ENCODE measurements at places on chromosomes 5 and 9.

DNA sequence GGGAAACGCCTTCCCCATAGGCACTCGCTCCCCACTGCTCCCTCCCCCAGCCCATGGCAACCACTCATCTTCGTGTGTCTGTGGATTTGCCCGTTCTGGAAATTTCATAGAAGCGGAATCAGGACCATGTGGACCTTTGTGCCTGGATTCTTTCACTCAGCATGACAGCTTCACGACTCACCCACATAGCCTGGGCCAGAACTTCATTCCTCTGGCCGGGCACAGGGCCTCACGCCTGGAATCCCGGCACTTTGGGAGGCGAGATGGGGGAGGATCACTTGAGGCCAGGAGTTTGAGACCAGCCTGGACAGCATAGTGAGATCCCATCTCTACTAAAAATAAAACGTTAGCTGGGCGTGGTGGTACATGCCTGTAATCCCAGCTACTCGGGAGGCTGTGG is 12.1 kb upstream of the DIPK1B start:
- peak; percentile 45 for DNase-seq

GRCh38 chr5:161446655-161447054 is 99.9 kb downstream of the GABRB2 start:
- DNase-seq: no peak

- no peak for DNase-seq
Observed at GRCh38 chr5:81182396-81183390, 50.4 kb upstream of the CKMT2 start.

GRCh38 chr9:101458963-101459631 is 23.5 kb upstream of the ALDOB start:
- DNase-seq: peak; percentile 16

DNA sequence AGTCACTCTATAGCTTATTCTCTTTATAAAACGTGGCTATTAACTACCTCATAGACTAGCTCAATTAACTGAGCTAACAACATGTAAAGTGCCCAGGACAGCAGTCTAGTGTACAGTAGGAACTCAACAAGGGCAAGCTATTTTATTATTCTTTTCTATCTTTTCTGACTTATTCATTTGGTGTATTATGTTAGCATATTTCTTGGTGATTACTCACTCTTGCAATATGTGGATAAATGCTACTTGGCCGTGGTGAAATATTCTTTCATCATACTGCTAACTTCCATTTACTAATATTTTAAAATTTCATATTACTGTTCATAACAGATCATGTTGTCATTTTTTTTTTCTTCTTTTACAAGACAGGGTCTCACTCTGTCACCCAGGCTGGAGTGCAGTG is 4.9 kb downstream of the SLC25A51 start:
- no peak for DNase-seq

DNA sequence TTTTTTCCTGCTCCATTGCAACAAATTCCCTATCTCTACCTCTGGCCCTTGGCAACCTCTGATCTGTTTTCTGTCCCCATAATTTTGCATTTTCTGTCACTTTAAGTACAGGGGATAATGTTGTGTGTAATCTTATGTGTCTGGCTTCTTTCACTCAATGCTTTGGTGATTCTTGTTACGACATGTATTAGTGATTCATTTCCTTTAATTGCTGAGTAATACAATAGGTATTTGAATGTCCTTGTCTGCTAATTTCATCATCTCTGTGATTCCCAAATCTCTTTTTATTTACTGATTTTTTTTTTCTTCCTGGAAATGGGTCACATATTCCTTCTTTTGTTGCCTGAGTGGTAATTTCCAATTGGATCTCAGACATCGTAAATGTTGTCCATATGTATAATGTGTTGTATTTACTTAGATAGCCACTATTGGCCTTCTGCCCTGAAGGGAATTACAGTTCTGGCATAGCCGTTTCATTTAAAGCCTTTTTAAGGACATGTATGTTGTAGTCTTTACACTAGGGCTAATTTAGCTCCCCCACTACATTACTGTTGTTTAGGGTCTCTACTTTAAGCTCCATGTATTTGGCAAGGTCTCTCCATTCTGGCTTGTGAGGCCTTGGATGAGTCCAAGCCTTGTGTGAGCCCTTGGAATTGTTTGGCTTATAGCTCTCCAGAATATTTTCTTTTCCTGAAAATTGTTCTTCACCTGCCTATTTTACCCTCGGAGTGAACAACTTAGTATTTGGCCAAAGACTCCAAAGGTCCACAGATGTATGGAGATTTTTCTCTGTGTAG is 683.8 kb downstream of the LRRC70 start:
- no peak for DNase-seq

DNA sequence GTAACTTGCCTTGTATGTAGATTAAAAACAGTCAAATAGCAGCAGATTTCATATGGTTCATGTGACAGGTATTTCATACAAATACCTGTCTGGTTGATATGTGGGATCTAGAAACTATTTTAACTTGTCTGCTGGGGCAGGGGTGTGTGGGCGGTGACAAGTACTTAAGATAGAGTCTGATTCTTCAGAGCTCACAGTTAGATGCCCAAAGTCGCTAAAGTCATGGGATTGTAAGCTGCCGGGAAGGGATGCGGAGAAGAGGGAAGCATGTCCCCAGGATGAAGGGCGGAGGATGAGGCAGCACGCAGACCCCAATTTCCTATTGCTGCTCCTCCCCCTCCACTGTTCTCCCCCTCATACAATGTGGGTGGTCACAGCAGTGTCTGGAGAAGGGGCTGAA is 13.3 kb downstream of the ANXA6 start:
- no peak for DNase-seq

DNA sequence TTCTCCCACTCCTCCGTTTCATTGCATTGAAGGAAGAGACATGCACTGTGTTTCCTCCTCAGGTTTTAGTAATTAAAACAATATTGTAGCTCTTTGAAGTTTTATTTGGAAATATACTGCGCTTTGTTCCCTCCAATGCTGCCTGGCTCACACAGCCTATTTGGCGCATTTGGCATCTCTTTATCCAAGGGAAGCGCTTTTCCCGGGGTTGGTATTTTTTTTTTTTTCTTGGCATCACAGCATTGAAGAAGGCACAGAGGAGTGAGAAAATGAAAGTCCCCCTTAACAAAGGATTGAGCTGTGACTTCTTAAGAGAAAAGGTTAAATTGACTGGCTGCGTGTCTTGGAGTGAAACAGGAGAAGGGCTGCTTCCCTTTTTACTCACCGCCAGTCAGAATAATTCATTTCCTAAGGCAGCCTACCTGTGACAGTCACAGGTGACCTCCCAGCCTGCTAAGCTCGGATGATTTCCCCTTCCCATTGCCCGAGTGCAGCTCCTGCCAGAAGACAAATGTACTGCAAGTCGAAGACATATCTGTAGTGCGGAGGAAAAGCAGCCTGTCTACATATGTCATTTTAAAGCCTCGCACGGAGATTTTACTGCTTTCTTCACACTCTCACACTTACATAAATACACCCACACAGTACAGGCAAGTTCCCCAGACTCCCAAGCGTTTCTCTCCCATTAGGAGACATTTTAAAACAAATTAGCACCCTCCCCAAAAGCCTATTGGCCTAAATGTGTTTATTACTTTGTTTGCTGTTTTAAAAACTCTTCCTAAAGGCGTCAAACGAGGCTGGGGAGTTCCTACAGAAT is 665.5 kb upstream of the ZNF608 start:
- DNase-seq: no peak

DNA sequence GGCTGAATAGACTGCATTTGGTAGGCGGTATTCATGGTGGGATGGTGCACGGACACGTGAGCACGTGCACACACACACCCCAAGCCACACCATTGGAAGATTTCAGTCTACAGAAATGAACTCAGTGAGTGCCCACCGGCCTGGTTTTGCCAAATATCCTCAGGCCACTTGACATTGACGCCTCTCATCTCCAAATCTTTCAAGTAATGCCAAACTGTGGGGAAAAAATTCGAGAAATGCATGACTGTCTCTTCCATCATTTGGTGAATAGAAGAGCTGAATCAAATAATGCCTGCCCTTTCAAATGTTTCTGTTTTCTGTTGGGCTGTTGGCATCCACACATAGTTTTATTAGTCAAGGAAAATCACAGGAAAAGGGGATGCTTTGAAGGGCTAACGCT is 182.3 kb upstream of the EFNA5 start:
- no peak for DNase-seq

- no peak for DNase-seq
Observed at GRCh38 chr9:130448771-130449603, 4.2 kb downstream of the ASS1 start.

DNA sequence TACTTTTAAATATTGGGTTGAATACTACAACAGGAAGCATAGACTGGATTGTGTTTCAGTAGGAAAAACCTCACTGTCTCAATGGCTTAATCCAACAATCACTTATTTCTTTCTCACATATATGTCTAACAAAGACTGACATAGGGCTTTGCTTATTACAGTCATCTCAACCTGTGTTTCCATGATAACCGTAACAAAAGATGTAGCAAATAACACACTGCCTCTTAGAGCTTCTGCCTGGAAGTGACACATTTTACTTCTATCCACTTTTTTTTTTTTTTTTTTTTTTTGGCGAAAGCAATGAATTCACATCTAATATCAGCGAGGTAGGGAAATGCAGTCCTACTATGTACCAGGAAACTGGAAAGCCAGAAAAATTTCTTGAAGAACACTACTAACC is 204.9 kb upstream of the CDKN2B start:
- no peak for DNase-seq

DNA sequence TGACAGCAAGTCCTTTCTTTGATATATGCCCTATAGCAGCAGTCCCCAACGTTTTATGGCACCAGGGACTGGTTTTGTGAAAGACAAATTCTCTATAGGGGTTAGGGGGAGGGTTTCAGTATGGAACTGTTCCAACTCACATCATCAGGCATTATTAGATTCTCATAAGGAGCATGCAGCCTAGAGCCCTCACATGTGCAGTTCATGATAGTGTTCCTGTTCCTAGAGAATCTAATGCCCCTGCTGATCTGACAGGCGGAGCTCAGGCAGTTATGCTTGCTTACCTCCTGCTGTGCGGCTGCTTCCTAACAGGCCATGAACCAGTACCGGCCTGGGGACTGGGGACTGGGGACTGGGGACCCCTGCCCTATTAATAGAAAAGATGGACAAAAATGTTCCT is 2.7 kb upstream of the RAPGEF6 start:
- no peak for DNase-seq

DNA sequence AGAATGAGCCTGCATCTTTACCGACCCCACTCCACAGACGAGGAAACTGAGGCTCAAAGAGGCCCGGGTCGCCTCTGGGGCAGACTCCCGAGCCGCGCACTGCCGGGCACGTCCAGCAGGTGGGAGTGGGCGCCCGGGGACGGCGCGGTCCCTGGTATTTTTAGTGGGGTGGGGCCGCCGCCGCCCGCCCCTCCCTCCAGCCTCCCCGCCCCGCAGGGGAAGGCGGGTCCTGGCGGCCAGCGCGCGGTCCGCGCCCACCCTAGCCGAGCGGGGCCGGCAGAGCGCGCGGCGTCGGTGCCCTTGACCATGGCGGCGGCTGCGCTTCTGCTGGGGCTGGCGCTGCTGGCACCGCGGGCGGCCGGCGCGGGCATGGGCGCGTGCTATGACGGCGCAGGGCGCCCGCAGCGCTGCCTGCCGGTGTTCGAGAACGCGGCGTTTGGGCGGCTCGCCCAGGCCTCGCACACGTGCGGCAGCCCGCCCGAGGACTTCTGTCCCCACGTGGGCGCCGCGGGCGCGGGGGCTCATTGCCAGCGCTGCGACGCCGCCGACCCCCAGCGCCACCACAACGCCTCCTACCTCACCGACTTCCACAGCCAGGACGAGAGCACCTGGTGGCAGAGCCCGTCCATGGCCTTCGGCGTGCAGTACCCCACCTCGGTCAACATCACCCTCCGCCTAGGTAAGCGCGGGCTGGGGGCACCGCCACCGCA is at the start of gene LAMC3:
Gene LAMC3 (plus strand): TSS at position 266 of the 710 bp plus-strand sequence. CDS start 41 bp downstream, at position 307.
- DNase-seq: no peak

GRCh38 chr5:153542536-153542935 is 52.1 kb downstream of the GRIA1 start:
- no peak for DNase-seq

- peak; percentile 85 for DNase-seq
Observed at GRCh38 chr5:40428126-40428525, 251.6 kb upstream of the PTGER4 start.

DNA sequence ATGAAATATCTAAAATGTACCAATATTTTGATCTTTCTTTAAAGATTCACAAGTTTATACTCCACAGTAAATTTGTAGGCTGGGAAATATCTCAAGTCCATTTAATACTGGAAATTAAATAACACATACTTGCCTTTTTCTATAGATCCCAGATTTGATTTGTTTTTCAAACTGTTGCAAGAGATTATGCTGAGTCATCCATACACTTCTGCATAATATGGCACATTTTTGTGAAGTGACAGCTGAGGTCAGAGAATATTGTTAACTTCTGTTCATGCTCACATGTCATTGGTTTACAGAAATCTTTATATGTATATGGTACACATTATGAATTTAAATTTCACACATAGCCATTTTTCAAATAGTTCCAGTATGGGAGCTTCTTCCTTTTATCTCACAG is 1066.3 kb upstream of the NUDT12 start:
- no peak for DNase-seq

DNA sequence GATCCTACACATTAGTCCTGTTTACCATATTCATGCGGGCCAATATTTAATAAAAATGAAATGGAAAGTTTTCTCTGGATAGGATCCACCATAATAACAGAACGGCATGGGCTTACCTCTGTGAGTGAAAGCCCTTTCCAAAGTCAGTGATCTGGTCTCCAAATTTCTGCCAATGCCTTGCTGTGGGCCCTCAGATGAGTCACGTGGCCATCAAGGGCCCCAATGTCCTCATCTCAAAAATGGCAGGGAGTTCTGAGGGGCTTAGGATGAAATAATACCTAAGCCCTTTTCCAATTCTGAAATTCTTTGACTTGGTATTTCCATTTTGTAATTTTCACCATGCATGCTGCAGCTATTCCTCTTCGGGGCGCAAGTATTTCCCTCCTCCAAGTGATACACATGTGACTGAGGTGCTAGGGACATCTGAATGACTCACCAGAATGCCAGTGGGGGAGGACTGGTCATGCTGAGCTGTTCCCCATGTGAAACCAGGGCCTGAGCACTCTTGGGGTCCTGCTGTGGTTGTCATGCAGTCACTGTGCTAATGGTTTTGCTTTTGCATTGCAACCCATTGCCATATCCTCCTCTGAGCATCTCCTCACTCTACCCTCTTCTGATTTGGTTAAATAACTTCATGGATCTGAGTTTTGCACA is 35.0 kb downstream of the ITK start:
- no peak for DNase-seq

DNA sequence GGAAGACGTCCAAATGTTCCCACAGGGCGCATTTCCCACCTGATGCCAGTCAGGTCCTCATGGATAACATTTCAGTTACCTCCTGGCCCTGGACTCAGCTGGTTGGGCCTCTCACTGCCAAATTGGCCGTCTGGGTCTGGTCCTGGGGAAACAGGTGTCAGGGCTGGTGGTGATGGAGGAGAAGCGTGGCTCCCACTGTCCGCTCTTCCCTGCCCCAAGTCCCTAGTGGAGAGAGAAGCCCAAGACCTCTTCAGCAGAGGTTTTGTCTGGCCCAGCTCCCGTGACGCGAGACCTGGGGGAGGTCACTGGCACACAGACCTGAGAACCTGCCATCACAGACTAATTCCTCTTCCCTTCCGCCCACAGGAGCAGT is 27.8 kb upstream of the PRDM12 start:
- no peak for DNase-seq
